ENCODE measurements at places on chromosomes 12 and 14.

DNA sequence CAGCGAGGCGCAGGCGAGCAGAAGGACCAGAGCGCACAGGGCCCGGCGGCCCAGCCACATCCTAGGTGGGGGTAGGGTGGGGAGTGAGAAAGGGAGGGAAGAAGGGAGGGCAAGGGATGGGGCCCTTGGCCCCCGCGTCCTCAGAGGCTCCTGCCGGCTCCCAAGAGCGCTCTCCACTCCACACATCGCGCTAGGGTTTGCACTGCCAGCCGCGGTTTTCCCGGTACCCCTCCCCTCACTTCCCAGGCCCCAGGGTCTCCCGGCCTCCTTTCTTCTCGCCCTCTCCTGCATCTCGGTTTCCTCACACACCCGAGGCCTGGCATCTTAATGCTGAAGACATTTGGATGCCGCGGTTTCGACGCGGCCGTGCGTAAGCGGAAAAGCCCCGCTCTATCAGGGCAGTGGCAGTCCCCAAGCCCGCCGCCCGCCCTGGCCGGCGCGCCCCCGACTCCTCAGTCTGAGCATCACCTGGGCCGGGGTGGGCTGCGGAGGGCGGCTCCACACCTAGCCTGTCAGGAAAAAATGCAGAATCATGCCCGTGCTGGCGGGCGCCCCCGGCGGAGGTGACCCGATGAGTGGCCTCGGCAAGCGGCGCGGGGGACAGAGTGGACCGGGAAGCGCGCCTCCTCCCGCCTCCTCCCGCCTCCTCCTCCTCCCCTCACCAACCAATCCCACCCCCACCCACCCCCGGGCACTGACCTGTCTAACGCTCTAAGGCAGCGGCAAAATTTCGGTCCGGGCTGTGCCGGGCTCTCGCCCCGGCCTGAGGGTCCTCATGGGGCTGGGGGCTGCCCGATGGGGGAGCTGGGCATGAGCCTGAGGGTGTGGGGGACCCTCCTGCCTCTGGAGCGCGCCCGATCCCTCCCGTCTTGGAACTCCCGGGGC, 686 bp downstream of the B4GALNT1 start:
- DNase-seq, result peak; percentile 60

GRCh38 chr14:70809225-70810219, at the start of gene MAP3K9:
TSS of gene MAP3K9 (minus strand) at chr14:70809513. CDS start at chr14:70809171, 342 bp downstream.
- DNase-seq, result peak; percentile 97

GRCh38 chr12:2386566-2386965, 333.8 kb downstream of the CACNA1C start:
- no peak for DNase-seq

- DNase-seq, result no peak
These were observed 11.4 kb upstream of the KTN1 start for GRCh38 chr14:55568618-55569017.

DNA sequence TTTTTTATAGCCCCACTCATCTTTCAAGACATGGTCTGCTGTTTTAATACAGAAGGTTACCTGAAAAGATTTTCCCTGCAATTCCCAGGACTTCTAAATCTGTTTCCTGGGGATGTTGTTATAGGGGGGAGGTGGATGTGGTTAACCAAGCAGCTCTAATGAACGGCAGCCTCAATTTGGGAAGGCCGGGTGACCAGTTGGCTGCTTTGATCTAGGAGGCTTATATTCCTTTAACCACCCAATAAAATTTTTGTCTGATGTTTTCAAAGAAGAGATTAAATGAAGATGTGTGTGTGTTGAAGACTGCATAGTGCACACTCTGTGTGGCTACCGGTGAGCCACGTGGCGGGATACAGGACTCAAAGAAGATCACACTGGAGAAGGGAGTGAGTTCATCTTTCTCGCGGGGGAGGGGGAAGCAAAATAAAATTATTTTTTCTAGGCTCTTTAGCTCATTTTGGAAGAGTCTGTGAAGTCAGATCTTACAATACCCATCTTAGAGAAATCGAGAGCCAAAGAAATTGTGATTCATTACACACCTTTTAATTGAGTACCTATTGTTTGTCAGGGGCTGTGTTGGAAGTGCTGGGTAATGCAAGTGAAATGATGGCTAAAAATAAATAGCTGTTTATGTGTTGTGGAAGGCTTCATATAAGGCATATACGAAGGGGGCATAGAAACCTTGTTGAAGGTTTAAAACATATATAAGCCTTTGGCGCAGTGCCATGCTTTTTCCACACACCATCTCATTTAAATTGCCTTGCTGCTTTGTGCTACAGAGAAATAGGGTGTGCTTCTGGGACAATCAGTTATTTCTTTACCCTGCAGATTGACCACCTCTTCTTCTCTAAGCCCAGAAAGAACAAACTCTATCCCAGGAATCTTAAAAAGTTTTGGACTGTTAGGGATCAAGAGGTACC, 18.5 kb downstream of the ELK3 start:
- DNase-seq, result no peak

DNA sequence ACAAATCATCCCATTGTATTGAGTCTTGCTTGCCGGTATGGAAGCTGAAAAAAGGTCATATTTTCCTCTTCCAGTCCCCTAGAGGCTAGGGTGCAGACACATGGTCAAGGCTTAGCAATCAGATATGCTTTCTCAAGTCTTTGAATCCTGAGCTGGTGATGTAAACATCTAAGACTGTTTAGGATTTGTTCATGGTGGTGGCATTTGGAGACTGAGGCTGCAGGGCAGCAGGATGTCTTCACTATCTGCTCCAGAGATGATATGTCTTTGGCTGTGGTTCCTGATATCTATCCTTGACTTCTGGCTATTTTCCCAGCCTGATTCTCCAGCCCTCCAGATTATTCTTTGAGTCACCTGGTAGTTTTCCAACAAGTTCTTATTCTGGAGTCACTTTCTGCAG, 50.5 kb upstream of the DACT1 start:
- no peak for DNase-seq

GRCh38 chr12:10021342-10021741, 9.1 kb upstream of the CLEC9A start:
- DNase-seq, result no peak

All from SK-N-DZ (cell line).